MG63 (cell line): ENCODE measurements at places on chromosomes 13 and 19.

DNA sequence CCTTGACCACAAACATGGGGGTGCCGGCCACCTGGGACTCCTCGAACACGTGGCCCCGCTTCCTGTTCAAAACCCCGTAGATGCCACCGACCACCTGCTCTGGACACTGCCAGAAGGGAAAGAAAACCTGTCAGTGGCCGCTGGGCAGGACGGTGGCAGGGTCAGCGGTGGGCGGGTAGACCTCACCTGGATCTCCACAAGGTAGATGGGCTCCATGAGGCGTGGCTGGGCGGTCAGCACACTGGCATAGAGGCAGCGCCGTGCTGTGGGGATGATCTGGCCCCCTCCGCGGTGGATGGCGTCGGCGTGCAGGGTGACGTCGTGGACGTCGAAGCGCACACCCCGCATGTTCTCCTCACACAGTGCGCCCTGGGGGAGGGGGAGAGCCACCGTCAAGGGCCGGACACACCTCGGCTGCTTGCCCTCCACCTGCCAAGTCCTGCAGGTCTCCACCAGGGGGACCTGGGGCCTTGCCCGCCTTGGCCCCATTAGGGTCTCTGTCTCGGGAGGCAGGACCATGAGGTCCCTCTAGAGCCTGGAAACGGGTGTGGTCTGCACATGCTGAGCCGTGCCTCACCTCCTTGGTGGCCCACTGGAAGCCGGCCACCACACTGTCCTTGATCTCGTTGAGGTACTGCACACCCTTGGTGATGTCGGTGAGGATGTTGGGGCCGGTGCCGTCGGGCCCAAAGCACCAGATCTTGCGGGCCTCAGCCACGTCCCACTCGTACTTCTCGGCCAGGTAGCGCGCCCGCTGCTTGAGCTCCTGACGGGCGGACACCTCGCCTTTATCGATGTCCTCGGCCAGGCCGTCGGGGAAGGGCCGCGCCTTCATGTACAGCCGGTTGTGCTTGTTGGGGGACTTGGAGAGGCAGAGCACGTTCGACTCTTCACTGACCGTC lies 6.6 kb upstream of the DAPK3 start:
- DNase-seq = no peak

GRCh38 chr19:15303105-15303780 lies 29.1 kb downstream of the BRD4 start:
- DNase-seq = no peak

DNA sequence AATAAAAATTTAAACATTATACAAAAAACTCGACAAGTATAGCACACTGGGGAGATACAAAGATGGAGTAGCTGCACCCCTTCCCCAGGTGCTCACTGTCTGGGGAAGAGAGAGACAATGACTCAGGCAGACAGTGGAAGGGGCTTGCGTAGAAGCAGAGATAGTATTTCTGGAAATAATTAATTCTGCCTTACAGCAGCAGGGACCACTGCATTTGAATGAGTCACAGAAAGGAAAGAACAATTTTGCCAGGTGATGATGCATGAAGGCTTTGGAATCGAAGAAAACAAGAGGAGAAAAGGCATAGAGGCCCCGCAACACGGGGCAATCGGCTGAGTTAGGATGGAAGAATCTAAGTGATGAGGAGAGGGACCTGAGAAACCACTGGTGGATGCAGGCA lies 447.4 kb downstream of the EFNB2 start:
- DNase-seq = no peak

GRCh38 chr19:6721773-6722172 lies 1.3 kb upstream of the C3 start:
- no peak for DNase-seq

DNA sequence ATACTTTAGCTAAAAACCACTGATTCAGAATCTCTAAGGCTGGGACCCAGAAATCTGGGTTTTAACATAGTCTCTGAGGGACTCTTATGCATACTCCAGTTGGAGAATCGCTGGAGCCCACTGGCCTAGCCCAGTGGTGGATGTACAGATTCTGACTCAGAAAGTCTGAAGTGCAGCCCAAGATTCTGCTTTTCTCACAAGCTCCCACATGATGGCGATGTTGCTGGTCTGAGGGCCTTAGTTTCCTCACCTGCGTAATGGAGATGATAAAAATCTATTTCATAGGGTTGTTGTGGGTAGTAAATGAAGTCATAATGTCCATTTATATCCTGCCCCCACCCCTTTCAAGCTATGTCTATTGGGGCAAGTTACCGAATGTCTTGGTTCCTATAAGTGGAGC lies 7.7 kb upstream of the CDADC1 start:
- DNase-seq = peak; percentile 14

DNA sequence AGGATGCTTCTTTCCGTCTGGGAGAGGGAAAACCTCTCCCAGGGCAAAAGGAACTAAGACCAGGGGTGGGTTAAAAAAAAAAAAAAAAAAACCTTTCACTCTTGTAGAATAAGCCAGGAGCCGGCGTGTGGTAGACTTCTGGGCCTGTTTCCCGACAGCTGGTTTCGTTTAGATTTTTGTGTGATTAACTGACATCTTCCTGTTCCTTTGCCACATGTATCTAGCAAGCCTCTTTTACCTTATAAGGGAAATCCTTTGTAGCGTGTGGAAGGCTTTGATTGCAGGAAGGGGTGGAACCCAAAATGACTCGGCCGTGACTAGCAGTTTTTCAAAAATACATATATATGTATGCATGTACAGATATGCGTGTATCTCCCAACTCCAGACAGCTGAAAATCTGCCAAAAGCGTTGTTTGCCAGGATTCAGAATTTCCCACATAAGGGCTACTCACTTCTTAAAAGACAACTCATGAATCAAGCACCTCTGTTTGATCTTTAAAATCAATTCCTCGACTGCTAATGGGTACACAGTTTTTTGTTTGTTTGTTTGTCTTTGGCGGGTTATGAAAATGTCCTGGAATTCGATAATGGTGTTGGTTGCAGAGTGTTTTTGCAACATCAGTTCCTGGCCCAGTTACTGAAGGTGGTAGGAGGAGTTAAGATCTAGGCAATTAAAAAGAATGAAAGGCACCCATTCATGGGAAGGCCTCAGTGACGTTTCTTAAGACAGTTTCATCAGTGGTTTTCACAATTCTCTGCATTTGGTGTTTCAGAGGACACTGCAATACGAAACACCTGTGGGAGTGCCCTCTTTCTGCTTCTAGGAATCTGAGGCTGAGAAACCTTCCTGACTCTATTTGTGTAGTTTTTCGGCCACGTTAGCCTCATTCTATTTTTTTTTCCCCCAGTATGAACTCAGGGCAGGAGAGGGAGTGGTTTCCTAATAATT lies 2.7 kb downstream of the TPM4 start:
- DNase-seq = peak; percentile 97

GRCh38 chr19:31838163-31838815 lies 489.1 kb upstream of the TSHZ3 start:
- peak; percentile 17 for DNase-seq

DNA sequence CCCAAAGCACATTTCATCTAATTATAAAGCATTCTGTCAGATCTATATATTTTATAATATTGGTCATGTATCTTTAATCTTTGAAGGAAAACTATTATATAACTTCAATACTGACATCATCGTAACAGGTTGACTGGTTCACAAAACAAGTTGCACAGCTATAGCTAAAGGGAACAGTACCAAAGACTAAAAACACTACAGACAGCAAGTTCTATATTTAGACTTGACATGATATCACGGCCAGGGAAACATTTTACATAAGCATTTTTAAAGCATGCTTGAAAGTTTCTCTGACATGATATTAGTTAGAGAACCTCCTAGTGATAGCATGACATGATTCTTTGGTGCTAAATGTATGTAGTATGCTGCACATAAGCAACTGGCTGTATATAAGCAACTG lies 182.5 kb downstream of the NDFIP2 start:
- no peak for DNase-seq

DNA sequence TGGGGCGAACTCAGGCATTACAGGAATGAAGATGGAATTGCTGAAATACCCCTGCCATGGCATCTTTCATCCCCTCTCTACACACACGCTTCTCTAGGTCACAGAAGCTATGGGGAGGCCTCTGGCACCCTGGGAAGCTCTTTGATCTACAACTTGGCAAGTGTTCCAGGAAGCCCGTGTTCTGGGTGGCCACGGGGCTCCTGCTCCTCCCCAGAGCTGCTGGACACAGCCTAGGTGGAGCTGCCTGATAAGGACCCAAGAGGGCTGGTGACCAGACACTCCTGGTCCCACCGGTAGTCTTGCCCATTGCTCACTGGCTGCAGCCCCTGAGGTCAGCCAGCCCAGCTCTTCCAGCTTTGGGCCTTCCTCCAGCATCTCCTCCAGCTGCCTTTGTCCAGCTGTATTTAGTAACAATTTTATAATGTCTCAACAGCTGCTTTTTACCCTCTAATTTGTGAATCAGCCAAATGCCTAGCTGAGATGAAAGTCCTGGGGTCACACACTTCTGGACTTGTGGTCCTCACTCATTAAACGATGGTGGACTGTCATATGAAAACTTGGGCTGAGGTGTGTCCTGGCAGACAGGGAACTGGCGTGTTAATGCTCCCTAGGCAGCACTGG lies 72.8 kb upstream of the SPATA13 start:
- no peak for DNase-seq

- DNase-seq = no peak
Observed at GRCh38 chr13:45320876-45321629, 19.9 kb downstream of the TPT1 start.

DNA sequence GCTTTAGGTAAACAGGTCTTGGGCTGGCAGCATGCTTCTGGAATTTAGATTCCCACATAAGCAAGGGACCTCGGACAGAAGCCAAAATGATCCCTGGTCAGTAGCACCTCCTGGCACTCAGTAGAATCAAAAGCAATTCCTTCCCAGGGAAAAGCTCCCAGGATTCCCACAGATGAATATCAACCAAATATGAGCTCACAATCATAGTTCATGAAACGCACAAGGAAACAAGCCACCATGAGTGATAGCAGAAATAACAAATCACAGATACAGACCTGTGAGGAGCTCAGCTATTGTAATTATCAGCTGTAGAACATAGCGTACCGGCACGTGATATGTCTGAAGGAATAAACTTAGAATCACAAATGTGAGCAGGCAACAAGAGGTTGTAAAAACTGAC lies 21.8 kb upstream of the PLAUR start:
- DNase-seq = no peak

- DNase-seq = peak; percentile 75
Observed at GRCh38 chr19:19224852-19225494, 13.2 kb downstream of the NCAN start.
